AG08396 (cell line): ENCODE measurements at places on chromosomes 7 and 10.

- peak; percentile 86 for DNase-seq
Observed at GRCh38 chr7:151782598-151783448, 94.1 kb downstream of the PRKAG2 start.

- no peak for DNase-seq
Observed at GRCh38 chr7:133827707-133828623, 299.2 kb upstream of the LRGUK start.

DNA sequence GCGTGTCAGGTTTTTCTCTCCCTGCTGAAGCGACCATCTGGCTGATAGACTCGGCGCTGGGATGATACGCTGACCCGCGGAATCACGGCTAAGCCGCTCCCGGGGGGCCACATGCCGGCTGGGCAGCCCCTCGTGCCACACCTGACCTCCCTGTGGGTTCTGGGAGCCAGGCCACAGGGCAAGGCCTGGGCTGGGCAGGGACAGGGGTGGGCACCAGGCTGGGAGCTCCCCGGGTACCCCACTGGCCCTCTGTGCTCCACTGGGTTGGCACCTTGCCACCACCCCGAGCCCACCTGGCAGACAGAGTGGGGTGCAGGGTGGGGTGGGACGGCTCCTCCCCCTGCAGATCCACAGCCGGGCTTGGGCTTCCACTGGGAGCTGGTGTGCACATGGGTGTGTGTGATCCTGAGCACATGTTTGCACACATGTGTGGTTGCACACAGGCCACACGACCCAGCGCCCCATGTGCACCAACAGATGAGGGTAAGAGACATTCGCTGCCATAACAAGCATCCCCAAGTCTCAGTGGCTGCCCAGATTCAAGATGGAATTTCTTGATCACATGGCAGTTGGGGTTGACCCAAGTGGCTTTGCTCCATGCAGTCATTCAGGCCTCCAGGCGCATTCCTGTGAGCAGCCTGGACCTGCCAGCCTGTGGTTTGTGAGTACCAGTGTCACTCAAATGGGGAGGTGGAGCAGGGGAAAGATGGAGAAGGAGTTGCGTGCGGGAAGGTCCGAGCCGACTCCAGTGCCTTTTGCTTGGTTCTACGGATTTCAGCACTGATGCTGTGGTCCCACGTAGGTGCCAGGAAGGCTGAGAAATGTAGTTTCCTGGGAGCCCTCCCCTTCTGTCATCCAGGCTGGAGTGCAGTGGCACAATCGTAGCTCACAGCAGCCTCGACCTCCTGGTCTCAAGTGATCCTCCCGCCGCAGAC lies 79.7 kb downstream of the UNCX start:
- DNase-seq, result no peak

DNA sequence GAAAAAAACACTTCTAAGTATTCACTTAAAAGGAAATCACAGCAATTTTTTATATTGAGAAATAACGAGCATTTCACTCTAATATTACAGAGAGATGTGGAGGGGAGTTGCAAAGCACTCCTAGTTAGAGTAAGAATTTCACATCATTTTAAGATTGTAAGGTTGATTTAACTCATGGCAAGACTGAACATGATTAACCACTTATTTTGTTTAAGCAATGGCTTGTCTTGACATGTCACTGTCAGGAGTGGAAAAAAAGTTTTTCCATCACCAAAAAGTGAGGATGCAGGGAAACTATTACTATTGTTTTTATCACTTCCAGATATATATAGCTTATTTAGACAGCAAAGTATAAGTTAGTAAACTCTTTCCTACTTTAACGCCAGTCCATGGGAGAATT lies 27.1 kb downstream of the CD36 start:
- DNase-seq, result no peak

DNA sequence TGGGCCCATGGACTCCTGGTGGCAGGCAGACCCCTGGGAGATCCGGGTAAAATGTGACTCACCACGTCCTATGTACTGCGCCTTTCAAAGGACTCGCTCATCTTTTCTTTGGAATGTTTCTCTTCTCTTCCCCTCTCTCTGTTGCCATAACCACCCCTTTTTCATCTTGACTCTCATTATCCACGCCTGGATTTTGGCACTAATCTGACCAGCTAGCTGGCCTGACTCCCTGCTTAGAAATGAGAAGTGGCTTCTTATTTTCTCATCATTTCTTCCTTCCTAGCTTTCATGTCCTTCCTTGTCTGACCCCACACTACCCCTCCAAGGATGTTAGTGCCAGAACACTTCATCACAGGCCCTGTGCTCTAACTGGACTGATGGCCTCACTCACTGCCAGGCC lies 98.0 kb upstream of the FAM171A1 start:
- no peak for DNase-seq

GRCh38 chr7:134561-135256 lies 57.7 kb upstream of the FAM20C start:
- no peak for DNase-seq

GRCh38 chr10:97494151-97494550 lies 4.1 kb downstream of the MMS19 start:
- no peak for DNase-seq

DNA sequence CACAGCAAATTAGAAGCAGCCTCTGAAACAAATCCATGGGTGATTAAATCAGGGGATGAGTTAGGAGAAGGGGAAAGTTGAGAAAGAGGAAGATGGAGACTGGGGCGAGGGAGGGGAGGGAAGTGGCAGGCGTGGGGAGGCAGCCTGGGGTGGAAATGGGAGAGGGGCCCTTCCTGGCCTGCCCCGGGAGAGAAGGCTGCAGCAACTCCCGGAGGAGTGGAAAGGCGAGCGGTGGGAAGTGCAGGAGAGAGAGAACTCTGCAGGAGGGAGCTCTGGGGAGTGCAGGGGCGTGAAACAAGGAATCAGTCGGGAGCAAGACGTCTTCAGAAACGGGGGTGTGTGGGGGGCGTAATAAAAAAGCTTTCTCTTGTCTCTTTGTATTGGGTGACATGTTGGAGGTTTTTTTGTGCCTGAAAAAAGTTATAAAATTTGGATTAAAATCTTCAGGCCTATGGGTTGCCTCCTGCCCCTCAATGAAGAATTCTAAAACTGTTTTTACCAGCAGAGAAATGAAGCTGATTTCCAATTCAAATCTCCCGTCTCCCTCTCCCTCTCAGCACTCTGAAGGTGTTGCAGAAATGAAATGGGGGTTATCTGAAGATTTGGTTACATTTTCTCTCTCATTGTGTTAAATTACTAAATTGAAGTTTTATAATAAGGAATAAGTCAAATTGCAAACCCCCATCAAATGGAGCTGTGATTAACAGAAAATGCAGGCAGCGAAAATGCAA lies 4.7 kb upstream of the UNCX start:
- no peak for DNase-seq

DNA sequence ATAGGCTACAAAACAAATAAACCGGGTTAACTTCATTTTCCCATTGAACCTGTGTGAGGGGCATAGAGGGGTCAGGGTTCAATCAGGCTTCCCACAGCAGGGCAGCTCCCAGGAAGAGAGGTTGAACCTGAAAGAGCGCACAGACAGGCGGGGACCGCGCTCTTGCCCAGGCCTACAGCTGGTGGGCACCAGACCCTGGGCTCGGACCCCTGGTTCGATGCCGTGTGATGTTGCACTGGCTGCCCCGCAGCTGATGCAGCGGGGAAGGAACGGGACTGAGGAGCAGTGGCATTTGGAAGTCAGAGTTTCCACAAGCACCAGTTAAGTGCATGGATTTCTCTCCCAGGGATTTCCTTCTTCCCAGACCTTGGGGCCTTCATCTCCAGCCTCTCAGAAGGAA lies 72.6 kb upstream of the INSIG1 start:
- DNase-seq, result no peak

- no peak for DNase-seq
Observed at GRCh38 chr7:141928845-141929195, 12.6 kb downstream of the OR9A4 start.

DNA sequence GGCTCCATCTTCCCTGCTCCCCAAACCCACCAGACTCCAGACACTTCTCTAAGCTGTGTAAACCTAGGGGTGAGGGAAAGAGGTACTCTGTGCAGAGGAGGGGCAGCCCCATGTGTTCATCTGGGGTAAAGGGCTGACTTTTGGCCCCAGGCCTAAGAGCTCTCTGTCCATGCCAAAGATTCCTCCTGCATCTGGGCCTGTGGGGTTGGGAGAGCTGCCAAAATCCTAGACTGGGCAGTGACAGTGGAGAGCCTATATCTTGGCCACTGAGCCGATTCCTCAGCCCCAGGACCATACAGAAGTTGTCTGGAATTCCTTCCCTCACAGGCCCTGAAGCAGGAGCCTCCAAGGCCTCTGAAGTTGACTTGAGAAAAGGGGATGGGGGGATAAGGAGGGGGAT lies 25.3 kb upstream of the LEP start:
- peak; percentile 59 for DNase-seq

DNA sequence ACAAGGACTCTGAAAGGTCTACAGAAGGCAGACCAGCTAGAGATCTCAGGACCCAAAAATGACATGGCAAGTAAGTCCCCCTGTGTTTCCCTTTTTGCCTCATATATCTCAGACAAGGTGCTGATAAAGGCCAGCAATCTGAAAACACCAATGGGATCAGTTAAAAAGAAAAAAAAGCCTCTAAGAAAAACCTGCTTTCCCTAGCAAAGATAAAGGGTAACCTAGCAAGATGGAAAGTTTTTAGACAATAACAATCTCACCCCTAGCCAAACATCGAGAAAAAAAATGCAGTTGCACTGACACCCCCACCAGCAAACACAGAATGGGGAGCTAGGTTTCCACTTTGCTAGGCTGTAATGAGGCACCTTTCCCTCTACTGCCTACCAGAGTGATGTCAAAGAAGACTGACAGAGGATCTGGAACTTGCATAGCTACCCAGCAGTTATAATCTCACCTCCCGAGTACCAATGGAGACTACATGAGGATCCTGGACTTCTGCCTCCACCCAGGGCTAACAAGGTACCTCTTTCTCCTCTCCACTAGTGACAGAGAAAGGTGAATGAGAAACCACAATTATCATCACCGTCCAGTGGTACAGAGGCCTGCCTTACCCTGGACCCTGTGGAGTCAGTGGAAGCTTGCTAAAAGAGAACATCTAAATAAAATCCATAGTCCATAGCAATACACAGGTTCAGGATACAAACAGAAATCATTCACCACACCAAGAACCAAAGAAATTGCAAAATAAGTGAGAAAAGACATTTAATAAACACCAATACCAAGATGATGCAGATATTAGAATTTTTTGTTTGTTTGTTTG lies 240.8 kb downstream of the ARHGAP12 start:
- DNase-seq, result no peak

- no peak for DNase-seq
Observed at GRCh38 chr7:157300369-157300825, 36.4 kb upstream of the DNAJB6 start.

DNA sequence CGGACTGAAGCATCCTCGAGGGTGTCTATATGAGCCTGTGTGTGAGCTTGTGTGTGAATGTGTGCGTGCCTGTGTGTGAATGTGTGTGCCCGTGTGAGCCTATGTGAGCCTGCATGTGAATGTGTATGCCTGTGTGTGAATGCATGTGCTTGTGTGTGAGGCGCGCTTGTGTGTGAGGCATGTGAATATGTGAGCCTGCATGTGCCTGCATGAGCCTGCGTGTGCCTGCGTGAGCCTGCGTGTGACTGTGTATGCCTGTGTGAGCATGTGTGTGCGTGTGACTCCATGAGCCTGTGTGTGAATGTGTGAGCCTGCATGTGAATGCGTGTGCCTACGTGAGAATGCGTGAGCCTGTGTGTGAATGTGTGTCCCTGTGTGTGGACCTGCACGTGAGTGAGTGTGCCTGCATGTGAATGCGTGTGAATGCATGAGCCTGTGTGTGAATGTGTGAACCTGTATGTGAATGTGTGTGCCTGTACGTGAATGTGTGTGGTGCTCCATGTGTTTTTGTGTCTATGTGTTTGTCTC lies 33.4 kb downstream of the PDGFA start:
- no peak for DNase-seq

GRCh38 chr7:42014625-42015618 lies 222.1 kb downstream of the GLI3 start:
- DNase-seq, result peak; percentile 12

DNA sequence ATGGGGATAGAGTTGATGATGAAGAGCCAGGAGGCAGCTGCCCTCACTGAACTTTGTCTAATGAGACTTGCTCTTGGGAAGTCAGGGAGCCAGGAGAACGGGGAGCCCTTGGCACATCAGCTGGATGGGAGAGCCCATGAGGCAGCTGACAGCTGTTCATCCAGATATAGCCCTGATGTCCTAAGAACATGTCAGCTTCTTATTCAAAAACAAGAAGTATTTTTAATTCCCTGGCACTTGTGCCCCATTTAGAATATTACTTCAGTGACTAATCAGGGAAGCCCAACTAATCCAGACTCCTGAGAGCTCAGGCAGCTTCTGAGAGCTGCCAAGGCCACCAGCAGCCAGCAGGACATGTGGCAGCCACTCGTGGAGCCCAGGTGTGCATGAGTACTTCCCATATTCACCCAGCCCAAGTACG lies 363.4 kb downstream of the GRID1 start:
- DNase-seq, result no peak

- no peak for DNase-seq
Observed at GRCh38 chr7:24498439-24498838, 74.8 kb upstream of the PALS2 start.

GRCh38 chr10:124694481-124695220 lies 49.5 kb downstream of the FAM53B start:
- DNase-seq, result no peak

- no peak for DNase-seq
Observed at GRCh38 chr10:61888744-61889143, 12.8 kb upstream of the ARID5B start.

DNA sequence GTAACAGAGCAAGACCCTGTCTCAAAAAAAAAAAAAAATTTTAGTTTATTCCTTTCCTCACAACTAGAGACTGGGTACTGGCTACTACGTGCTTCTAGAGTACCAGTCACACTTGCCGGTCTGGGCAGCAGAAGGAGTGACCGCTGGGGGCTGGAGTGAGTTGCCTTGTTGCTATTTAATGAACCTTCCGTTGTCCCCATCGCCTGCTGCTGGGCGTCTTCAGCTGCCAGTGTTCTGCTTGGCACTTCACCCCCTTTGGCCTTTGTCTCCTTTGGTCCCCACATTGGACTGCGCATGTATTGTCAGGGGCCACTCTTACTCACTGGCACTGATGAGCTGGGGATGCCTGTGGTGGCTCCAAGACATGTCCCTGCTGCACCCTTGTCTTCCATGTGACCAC lies 110.6 kb downstream of the CLEC2L start:
- no peak for DNase-seq

DNA sequence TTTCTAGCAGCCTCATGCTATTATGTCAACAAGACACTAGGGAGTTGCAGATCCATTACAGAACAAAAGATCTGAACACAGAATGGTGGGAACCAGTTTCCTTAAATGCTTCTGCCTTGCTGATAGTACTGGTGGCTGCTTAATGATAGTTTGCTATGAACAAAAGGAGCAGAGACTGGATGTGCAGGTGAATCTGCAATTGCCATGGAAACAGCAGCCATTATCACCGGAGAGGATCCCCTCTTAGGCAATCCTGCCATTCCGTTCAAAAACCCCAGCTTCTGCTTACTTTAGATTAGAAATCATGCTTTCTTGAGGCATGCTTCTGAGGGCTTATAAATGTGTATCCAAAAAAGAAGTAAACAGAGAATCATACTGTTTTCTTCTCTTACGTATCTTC lies 80.0 kb upstream of the PRKAR2B start:
- no peak for DNase-seq
